ENCODE measurements at places on chromosomes 3 and 15. TPM values are rescaled to one million over a fixed set of nuclear protein-coding genes. Genes with fewer than 3 reads are reported as not detected.

GRCh38 chr3:130979117-130979516 lies 47.5 kb downstream of the ASTE1 start:
- no peak overlapping the region for H3K4me3 ChIP-seq
- no peaks in the 10 kb centered on the region for H3K4me1 ChIP-seq
- no peaks in the 10 kb centered on the region for H3K36me3 ChIP-seq
- H3K27me3 ChIP-seq = no peaks in the 10 kb centered on the region
- no peak for DNase-seq

DNA sequence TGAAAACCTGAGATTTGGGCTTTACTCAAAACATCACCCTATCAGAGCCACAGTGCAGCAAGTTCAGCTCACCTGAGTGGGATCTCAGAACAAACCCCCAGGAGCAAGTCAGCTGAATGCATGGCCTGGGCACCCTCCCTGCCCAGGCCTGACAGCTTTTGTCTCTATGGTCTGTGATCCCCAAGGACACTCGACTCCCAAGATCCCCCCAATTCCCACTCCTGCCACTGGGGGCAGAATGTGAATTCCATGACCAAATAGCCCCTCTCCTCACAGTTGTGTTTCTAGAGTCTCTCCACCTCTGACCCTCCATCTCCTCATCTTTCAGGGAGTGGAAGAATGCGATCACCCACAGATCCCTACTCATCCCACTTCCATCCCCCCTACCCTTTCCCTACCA lies 58.9 kb downstream of the ZNF445 start:
- no peak overlapping the region for H3K4me3 ChIP-seq
- no peaks in the 10 kb centered on the region for H3K36me3 ChIP-seq

DNA sequence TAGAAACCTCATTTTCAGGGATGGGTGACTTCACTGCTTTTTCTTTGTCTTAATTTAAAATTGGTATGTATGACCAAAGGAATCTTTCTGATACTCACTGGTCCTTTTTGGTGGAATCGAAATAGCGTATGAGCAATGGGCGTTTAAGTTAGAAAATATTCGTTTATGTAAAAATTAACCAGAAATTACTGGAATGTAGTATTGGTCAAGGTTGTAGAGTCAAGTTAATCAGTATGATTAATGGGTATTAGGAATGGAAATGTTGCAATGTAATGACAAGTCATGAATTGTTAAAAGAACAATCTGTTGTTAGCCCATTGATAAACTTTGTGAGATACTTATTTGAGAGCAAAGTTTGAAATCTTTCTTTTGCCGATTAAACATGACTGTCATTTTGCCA lies 36.9 kb downstream of the AKAP13 start:
- no peak for DNase-seq
- no peaks in the 10 kb centered on the region for H3K4me1 ChIP-seq
- no peak overlapping the region for H3K4me3 ChIP-seq
- no peaks in the 10 kb centered on the region for H3K36me3 ChIP-seq
- H3K27me3 ChIP-seq = no peaks in the 10 kb centered on the region

- DNase-seq = no peak
- H3K4me3 ChIP-seq = no peak overlapping the region
- H3K27me3 ChIP-seq = no peaks in the 10 kb centered on the region
- no peak overlapping the region for H3K27ac ChIP-seq
- no peaks in the 10 kb centered on the region for H3K36me3 ChIP-seq
- no peaks in the 10 kb centered on the region for H3K4me1 ChIP-seq
Observed at GRCh38 chr3:156360963-156361362, 194.0 kb downstream of the SSR3 start.

The CADM2 gene
- 11.7 TPM for total RNA-seq

Data from prostate gland (tissue), 2 donors.